ENCODE measurements at places on chromosomes 16 and 17. TPM values are rescaled to one million over a fixed set of nuclear protein-coding genes. Genes with fewer than 3 reads are reported as not detected.
A peak's percentile ranks its signal among the peaks of the same experiment; 100 is the strongest.

Gene TEKT5
- 0.48 TPM for polyA plus RNA-seq

Gene TBC1D3K
- polyA plus RNA-seq, result not detected

DNA sequence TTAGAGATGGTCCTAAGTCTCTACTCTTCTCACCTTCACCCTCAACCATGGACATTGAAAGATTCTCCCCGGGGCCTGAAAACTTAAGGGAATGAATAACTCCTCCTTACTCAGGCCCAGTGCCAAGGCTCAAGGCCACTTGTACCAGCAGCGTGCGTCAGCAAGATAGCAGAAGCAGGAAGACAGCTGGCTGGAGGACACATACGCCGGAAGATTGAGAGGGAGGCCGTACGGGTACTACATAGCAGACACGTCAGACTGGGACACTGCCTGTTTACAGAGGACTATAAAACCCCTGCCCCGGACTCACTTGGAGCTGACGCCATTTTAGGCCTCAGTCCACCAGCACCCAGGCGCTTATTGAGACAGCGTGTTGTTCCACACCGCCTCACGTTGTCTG lies 75.8 kb upstream of the MED13 start:
- DNase-seq, result peak; percentile 67

GRCh38 chr17:74875977-74876593 lies 3.3 kb upstream of the FDXR start:
- DNase-seq, result no peak

DNA sequence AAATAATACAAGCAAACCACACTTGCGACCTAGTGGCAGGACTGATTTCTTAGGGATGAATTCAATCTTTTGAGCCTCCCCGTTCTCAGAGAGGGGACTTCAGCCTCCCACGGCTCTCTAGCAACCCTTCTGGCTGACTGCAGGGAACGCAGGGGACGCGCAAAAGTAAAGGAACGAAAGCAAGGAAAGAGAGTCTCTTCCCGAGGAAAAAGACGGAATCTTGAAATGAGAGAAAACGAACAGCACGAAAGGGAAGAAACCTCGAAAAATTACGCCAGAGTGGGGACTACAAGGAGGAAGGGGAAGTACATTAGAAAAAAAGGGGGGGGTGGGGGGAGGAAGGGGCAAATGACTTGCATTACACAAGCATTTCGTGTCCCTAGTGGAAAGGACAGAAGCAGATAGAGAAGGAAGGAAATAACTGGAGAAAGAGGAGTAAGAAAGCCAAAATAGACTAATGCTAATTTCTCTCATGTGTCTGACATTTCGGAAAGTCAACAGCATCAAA lies 1.2 kb downstream of the GRB2 start:
- peak; percentile 85 for DNase-seq

DNA sequence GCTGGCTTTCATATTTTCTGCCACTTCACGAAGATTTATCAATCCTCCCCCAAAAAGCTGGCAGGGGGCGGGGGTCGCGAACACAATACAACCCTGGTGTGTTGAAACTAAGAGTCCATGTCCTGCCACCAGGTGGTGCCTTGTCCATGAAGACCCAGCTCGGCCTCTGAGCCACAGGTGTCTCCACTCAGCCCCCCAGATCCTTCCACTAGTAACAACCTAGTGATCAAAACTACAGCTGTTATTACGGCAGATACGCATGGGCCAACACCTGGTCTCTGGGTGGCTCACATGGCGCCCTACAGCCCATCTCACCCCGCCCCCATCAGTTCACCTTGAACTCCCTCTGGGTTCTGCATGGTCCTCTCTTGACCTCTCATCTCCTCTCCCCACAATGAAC lies 27.7 kb downstream of the USP7 start:
- no peak for DNase-seq

Data from cardiac muscle cell (in vitro differentiated cells and primary cell).